ENCODE measurements at places on chromosomes 2 and 18. TPM values are rescaled to one million over a fixed set of nuclear protein-coding genes. Genes with fewer than 3 reads are reported as not detected.

The PDE1A gene
- total RNA-seq, result 89.0 TPM

The PRKCE gene
- 12.1 TPM for total RNA-seq

The LRRC30 gene
- total RNA-seq, result not detected

The AQP12B gene
- total RNA-seq, result not detected

The NEU2 gene
- not detected for total RNA-seq

The CCL20 gene
- total RNA-seq, result not detected

The CRYGD gene
- total RNA-seq, result not detected

The ASB18 gene
- not detected for total RNA-seq

The C2orf66 gene
- total RNA-seq, result 0.13 TPM

The CCDC74B gene
- total RNA-seq, result 5.6 TPM

The CIB4 gene
- not detected for total RNA-seq

The PARD6G gene
- total RNA-seq, result 1.6 TPM

The WNT6 gene
- not detected for total RNA-seq

The ASXL3 gene
- not detected for total RNA-seq

The UGT1A10 gene
- not detected for total RNA-seq

The FEV gene
- not detected for total RNA-seq

The COL3A1 gene
- total RNA-seq, result 2,175 TPM

The ERMN gene
- not detected for total RNA-seq

The SANBR gene
- 17.9 TPM for total RNA-seq

The C2orf15 gene
- 0.11 TPM for total RNA-seq

The CCDC68 gene
- total RNA-seq, result 1.3 TPM

The SERPINB11 gene
- not detected for total RNA-seq

The LINC00305 gene
- total RNA-seq, result not detected

The GALM gene
- total RNA-seq, result 24.4 TPM

The STAT4 gene
- 21.4 TPM for total RNA-seq

The FKBP1B gene
- total RNA-seq, result 4.1 TPM

The IL1R2 gene
- 1.3 TPM for total RNA-seq

The RBKS gene
- 5.4 TPM for total RNA-seq

The NGEF gene
- total RNA-seq, result 9.9 TPM

The TFPI gene
- total RNA-seq, result 126 TPM

The ANKRD39 gene
- total RNA-seq, result 5.9 TPM

The INPP1 gene
- 13.7 TPM for total RNA-seq

The GRB14 gene
- total RNA-seq, result 0.52 TPM

The KIAA2012 gene
- under 0.01 TPM for total RNA-seq

The CYRIA gene
- 25.9 TPM for total RNA-seq

The CPO gene
- total RNA-seq, result 0.32 TPM

The GALR1 gene
- not detected for total RNA-seq

The CTNNA2 gene
- not detected for total RNA-seq

The ALPP gene
- total RNA-seq, result not detected

The ITM2C gene
- total RNA-seq, result 76.5 TPM

Measured in articular chondrocyte of knee joint (primary cell).